ENCODE measurements at places on chromosomes 2 and 18.

GRCh38 chr2:190996338-190996946, 17.5 kb downstream of the STAT1 start:
- DNase-seq = peak; percentile 69

- no peak for DNase-seq
Observed at GRCh38 chr2:1675633-1676032, 68.7 kb downstream of the PXDN start.

- DNase-seq = no peak
Observed at GRCh38 chr18:51234117-51235008, 36.9 kb upstream of the MEX3C start.

GRCh38 chr2:203579730-203580129, 44.6 kb upstream of the RAPH1 start:
- no peak for DNase-seq

DNA sequence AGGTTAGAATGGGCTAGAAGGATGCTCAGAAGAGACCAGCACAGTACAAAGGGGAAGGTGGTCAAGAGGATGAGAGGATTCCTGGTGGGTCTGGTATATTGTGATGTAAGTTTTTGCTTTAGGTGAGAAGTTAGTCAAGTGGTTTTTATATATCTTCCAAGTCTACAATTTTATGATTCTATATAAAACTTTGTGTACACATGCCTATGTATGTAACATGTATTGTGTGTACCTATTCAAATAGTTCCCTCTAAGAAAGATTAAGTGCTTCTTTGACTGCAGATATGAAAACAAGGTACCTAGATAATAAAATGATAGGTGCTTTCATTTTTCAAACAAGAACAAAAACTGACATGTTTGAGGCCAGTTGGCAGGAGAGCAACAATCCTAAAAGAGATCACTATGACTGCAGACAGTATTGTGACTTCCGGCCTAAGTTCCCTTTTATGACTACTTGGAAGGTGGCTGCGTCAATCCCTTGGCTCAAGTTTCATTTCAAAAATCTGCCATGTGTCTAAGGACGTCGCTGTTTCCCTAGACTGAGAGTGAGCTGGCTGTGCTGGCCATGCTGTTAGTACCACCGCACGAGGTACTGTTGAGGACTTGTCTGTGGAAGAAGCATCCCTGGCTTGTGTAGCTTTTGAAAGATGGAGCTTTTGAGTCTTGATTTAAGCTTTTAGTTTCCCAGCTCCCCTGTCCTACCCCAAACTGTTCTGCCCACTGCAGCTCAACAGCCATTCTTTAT, 123.1 kb downstream of the PRPF40A start:
- DNase-seq = no peak

- peak; percentile 42 for DNase-seq
Observed at GRCh38 chr2:229301237-229301636, 30.1 kb upstream of the PID1 start.

DNA sequence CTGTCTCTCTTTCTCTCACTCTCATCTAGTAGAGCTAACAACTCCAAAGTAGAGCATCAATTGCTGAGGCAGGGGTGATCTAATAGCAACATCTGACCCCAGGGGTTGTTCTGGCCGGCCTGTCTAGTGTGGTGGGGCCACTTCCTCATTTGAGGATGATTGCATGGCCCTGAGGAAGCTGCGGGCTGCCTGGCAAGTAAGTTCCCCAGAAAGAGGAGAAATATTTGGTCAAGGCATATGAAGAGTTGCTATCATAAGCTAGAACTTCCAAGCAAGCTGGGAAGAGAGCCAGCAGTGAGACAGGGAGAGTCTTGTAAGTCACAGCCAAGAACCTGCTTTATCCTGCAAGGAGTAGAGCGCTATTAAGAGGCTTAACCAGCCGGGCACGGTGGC, 50.8 kb upstream of the TMEM87B start:
- DNase-seq = peak; percentile 85

- DNase-seq = no peak
Observed at GRCh38 chr2:105725388-105725787, 19.3 kb upstream of the NCK2 start.

DNA sequence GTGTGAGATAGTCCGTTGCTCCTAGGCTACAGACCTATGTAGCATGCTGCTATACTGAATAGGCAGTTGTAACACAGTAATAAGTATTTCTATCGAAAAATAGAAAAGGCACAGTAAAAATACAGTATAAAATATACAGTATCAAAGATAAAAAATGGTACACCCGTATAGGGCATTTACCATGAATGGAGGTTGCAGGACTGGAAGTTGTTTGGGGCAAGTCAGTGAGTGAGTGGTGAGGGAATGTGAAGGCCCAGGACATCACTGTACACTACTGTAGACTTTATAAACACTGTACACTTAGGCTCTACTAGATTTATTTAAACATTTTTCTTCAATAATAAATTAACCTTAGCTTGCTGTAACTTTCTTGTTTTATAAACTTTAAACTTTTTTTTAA, 3.5 kb downstream of the MAP3K20 start:
- no peak for DNase-seq

GRCh38 chr2:95729597-95729955, 137.8 kb downstream of the TRIM43 start:
- no peak for DNase-seq

GRCh38 chr2:195903956-195904355, 164.7 kb downstream of the DNAH7 start:
- DNase-seq = no peak

GRCh38 chr2:43752302-43752701, 21.5 kb upstream of the DYNC2LI1 start:
- DNase-seq = no peak

- no peak for DNase-seq
Observed at GRCh38 chr18:8174771-8175170, 434.5 kb upstream of the RAB12 start.

DNA sequence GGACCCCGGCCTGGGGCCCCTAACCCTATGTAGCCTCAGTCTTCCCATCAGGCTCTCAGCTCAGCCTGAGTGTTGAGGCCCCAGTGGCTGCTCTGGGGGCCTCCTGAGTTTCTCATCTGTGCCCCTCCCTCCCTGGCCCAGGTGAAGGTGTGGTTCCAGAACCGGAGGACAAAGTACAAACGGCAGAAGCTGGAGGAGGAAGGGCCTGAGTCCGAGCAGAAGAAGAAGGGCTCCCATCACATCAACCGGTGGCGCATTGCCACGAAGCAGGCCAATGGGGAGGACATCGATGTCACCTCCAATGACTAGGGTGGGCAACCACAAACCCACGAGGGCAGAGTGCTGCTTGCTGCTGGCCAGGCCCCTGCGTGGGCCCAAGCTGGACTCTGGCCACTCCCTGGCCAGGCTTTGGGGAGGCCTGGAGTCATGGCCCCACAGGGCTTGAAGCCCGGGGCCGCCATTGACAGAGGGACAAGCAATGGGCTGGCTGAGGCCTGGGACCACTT, 16.4 kb downstream of the EMX1 start:
- DNase-seq = peak; percentile 34

GRCh38 chr2:1413156-1413710, at the start of gene TPO:
Gene TPO, plus strand, starts transcription at chr2:1413463. Its CDS starts 946 bp downstream, at chr2:1414409.
- no peak for DNase-seq

- no peak for DNase-seq
Observed at GRCh38 chr2:196143730-196144131, 27.6 kb downstream of the STK17B start.

GRCh38 chr2:240635121-240635997, 10.1 kb downstream of the GPR35 start:
- DNase-seq = peak; percentile 22

GRCh38 chr2:10935953-10936942, 24.5 kb downstream of the KCNF1 start:
- DNase-seq = no peak

DNA sequence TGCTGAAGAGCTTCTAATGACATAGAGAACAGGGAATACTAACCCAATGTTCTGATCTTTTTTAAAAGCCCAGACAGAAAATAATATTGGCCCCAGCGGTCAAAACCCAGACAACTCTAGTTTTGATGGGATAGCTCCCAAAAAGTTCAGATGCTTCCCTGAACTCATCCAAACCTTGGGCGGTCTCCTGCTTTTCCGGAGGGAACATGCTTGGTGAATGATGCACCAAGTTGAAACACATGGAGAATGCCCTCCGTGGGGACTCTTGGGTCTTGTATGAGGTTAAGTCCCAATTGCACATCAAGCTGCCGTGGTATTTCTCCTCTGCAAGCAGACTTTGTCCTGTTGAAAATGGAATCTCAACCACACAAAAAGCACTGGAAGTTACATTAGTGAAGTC, 120.7 kb upstream of the CTAGE1 start:
- DNase-seq = no peak

DNA sequence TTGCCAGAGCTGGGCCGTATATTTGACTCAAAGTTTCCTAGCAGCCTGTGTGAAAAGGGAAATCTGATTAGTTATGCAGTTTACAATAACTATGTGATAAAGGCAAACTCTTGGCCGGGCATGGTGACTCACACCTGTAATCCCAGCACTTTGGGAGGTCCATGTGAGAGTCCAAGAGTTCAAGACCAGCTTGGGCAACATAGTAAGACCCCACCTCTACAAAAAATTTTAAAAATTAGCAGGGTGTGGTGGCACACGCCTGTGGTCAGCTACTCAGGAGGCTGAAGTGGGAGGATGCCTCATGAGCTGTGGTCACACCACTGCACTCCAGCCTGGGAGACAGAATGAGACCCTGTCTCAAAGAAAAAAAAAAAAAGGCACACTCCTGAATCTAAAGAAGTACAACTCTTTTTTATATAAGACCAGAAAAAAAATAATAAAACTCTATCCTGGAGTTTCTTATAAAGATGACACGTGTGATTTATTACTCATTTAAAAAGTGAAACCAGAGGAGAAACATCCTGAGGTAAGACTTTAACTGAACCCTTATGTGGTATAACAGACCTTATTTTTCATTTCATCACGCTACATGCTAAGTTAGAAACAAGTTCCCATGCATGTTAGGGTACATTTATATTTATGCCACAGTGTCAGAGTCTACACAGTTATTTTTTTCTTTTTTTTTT, 32.6 kb upstream of the KCMF1 start:
- no peak for DNase-seq

DNA sequence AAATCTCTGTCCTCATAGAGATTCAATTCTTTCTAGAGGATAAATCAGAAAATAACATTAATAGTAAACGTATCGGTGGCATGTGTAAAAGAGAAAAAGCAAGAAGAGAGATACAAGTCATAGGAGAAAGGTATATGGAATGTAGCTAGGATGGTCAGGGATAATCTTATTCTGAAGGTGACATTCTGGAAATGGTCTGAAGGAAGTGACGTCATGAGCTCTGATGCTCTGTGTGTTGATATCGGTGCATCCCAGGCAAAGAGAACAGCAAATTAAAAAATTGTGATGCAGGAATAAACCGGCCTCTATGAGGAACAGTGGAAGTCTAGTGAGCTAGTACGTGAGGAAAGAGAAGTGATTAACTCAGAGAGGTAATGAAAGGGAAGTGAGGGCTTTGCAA, 1215.8 kb downstream of the CNTNAP5 start:
- no peak for DNase-seq

DNA sequence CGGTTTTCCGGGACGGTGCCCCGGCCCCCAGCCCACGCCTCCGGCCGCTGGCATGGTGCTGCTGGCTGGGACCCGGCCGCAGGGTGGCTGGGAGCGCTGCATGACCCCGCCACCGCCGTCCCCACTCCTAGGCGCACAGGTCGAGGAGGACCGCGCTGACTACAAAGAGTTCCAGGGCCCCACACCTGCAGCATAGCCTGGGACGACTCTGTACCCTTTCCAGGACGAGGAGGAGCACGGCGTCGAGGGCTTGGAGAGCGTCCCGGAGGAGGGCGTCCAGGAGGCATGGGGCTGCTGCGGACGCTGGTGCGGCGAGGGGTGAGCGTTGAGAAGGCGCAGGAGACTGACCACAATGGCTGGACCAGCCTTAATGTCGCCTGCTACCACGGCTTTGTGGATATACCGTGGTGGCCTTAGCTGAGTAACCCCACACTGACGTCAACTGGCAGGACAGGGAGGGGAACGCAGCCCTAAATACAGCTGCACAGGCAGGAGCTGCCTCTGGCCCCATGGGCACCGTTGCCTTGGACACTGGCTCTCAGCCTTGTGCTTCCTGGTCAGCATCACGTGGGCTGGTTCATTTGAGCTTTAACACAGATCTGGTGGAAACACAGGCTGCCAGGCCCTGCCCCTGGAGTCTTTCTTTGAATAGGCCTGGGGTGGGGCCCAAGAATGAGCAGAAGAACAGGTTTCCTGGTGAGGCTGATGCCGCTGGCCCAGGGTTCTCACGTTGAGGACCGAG, 40.9 kb upstream of the TRIM43B start:
- DNase-seq = peak; percentile 70

DNA sequence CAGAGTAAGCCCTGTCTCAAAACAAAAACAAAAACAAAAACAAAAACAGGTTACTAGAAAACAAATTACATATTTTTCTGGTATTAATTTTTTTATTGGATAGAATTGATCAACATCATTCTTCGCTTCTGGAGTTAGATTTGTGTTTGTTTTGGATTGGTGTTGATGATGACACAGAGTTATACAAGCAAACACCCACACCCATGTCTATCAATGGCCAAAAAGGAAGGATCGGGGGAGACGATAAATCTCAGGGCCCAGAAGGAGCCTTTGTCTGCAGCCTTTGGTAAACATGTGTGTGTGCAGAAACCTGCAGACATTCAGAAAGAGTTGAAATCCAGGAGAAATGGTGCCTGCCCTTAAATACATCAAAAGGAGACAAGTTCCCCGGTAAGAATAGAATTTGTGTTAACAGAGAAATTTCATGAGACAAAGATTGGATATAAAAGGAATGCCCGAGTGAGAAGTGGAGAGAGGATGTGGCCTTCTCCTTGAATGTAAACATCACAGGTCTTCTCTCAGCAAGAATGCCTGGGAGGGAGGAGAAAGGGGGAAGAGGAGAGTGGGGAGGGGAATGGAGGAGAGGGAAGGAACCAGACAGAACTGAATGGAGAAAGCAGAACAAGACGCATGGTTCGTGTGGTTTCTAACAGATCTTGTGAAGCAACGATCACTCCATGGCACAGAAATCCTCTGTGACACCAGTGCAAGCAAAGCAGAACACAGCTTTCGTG, 40.4 kb upstream of the TMEM178A start:
- DNase-seq = no peak

DNA sequence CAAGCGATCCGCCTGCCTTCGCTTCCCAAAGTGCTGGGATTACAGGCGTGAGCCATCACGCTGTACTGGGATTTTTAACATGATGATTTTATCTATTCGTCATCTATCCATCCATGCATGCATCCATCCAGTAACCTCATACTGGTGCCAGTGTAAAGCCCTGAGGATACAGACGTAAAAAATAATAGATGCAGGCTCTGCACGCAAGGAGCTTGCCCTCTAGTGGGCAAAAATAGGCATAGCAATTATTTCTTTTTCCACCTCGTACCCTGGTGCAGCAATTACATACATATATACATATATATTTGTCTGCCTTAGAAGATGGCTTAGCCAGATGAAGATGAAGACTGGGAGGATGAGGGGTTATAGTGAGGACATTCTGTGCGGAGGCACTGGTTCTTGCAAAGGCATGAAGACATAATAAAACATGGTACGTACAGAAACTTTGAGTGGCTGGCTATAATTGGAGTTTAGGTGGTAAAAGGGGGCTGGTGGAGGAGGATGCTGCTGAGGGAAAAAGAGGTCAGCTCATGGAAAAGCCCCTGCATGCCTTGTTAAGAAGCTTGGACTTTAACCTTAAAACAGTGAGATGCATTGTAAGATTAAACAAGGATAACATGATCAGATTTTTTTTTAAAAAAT, 19.6 kb upstream of the RPIA start:
- no peak for DNase-seq

GRCh38 chr2:163800951-163801381, 65.2 kb upstream of the FIGN start:
- no peak for DNase-seq
